Activated effector memory CD4-positive, alpha-beta T cell treated with anti-CD3 and anti-CD28 coated beads, Interleukin-2, amount 50 U/mL, for 16 hours (primary cell): ENCODE measurements at places on chromosomes 12 and 14.
A peak's percentile ranks its signal among the peaks of the same experiment; 100 is the strongest.

GRCh38 chr12:94951071-94951934 lies 52.2 kb downstream of the NDUFA12 start:
- DNase-seq, result no peak

- DNase-seq, result peak; percentile 83
Measured at GRCh38 chr12:11836282-11837151, 187.0 kb downstream of the ETV6 start.

DNA sequence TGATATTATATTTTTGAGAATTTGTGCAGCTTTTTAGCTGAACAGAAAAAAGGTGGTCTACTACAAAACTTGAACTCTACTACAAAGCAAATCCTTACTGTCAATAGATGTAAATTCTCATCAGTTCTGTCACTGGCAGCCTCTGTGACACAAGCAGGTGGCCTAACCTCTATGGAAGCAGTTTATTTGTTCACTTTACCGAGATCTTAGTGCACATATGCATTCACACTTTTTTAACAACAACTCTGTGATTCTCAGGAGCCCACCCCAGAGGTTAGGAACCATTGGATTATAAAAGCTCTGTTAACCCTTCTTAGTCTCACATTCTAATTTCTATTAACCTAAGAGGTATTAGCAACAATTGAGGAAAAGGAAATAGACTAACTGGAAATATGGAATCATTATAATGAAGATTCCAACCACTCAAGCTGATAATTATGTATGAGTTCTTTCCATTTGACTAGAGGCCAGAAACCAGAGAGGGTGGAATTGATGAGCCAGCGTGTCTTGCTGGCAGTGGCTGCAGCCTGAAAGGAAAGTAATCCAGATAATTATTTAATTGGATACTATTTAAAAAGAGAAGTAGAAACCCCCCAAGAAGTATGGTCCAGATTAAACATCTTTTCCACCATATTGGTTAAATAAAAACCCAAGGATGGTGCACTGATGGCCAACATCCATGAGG lies 451.1 kb downstream of the TMEM117 start:
- DNase-seq, result no peak

GRCh38 chr14:92437309-92437708 lies 76.3 kb upstream of the RIN3 start:
- DNase-seq, result no peak

DNA sequence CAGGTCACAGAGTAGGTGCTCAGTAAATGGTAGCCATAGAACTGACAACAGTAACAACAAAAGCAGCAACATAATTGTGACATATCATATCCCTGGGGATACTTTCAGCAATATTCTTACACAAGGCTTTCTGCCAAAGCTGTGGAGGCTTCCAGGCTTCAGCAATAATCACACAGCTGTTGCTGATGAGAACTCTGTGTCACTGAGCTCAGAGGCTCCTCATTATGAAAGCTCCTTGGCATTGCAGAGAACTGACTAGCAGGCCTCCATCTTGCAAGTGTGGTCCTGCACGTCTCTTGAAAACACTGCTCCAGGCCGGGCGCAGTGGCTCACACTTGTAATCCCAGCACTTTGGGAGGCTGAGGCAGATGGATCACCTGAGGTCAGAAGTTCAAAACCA lies 97.3 kb upstream of the BTG1 start:
- DNase-seq, result no peak

DNA sequence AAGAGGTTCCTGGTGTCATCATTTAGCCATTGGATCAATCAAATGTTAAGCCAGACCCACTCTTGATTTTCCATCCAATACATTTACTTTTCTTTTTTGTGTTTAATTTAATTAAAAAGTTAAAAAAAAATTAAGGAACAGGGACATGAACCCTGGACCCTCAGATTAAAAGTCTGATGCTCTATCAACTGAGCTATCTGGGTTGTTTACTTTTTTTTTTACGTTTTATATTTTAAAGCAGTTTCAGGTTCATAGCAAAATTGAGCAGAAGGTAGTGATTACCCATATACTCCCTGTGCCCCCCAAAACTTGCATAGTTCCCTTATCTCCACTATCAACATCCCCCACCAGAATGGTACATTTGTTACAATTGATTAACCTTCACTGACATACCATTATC lies 3.0 kb upstream of the ACOT4 start:
- DNase-seq, result no peak

- DNase-seq, result no peak
Measured at GRCh38 chr12:44148936-44149335, 313.1 kb downstream of the TMEM117 start.

DNA sequence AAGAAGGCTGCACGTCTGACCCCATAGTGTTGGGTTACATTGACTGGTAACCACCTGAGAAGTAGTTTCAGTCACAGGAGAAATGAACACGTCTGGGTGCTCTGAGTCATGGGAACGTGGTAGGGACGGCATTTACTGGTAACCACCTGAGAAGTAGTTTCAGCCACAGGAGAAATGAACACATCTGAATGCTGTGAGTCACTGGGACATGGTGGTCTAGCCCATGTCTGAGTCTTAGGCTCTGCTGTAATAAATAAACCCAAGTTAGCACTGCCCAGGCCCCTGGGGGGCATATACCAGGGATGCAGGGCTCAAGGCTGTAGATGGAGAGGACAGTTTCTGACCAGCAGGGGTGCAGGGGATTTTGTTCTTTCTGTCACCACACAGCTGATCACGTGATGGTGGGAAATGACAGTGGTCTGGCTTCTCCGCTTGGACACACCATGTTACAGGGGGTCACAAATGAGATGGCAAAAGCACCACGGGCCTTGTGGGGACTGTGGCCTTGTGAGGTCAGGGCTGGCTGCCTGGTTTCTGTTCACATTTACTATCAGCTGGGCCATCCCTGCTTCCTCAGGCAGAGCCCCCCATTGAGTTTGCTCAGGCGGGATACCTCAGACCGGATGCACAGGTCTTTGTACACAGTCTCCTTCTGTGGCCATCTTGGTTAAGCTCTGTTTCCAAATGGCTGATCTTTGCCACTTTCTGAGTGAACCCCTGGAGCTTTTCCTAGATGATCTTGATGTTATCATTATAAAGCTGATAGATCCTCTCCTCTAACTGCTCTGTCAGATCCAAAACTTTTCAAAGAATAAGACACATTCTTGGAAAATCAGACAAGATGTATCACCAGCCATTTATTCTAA lies 9.8 kb upstream of the C12orf42 start:
- DNase-seq, result peak; percentile 71

DNA sequence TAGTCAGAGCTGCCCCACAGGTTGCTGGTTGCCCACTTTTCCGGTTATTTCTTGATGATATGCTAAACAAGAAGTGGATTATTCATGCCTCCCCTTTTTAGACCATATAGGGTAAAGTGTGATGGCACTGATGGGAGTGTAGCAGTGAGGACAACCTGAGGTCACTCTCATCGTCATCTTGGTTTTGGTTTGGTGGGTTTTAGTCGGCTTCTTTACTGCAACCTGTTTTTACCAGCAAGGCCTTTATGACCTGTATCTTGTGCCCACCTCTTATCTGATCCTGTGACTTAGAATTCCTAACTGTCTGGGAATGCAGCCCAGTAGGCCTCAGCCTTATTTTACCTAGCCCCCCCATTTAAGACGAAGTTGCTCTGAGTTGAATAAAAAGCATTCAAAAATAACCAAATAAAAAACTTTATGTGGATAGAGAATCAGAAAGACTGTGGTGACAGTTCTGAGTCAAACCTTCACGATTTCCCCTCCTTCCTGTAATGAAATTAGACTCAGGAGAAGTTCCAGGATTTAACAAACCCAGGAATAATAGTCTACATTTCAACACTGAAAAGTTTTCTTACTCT lies 144.2 kb downstream of the PAWR start:
- DNase-seq, result no peak

DNA sequence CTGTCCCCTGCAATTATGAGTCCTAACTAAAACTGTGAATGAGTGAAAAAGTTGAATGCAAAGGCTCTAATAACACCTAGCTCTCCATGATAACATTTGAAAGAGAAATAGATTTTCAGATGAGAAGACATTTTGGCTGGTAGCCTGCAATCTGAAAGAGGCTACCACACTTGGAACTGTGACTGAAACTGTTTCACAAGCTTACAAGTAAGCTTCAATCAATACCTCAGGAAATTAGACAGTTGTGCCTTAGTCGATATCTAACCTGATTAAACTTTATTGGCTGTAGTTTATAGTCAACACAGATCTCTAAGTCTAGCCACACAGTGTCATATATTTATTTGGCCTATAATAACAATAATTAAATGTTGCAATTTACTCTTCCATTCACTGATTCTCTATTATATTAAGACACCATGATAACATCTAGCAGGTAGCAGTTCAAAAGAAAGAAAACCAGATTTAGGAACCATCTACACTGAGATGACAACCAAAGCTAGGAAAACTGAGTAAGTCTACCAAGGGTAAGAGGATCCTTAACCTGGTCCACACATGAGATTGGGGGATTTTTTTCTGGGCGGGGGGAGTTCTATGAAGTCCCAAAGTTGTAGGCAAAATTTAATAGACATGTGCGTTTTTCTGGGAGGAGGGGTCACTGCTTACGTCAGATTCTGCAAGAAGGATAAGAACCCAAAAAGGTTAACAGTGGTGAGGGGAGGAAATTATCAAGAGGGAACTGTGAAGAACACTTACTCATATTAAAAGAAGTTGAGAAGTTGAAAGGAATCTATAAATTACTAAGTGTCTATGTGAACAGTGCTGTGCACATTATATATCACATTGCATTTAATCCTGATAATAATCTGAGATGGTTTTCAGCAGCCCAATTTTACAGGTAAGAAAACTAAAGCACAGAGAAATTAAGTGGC lies 65.8 kb downstream of the NUMB start:
- DNase-seq, result no peak

GRCh38 chr14:53048631-53049030 lies 97.8 kb upstream of the FERMT2 start:
- no peak for DNase-seq

DNA sequence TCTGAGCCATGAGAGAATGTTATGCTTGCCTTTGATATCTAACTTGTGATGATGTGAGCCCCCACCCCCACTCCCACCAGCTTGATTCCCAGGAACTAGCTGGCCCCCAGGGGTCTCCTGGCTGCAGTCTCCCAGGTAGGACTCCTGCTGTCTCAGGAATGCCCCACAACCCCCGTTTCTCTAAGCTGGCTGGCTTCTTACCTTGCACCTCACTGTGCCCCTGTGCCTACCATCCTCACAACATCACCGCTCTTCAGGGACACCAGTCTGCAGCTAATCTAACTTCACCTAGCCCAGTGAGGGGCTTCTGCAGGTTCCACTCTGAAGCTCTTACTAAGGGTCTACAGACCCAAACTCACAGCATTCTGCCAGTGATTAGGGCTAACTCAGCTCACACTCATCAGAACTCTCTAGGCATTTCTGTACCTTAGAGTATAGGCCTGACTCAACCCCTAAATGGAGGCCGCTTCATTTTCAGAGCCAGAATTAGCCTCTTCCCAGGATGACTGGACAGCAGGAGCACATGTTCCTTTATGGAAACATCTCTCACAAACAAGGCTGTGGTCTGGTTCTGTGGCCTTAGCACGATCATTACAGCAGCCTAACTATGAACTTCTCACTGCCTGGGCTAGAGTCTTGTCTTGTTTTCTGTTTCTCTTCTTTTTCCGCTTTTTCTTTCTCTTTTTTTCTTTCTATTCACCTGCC lies 72.8 kb upstream of the IFNG-AS1 start:
- no peak for DNase-seq

DNA sequence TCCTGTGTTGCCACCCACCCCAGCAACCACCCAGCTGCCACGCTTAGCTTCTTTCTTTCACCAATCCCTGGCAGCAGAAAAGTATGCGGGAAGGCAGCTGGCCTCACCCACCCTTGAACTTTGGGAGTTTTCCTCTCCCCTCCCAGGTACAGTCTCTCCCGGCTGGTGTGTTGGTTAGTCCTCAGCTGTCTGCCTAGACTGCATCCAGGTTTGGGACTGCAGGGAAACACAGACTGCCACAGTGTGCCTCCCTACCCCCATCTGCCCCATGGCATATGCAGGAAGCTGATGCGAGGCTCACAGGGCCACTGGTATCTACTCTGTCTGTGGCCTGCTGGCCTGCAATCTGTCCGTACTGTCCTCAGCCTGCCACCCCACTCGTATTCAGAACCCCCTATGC lies 2.1 kb downstream of the CD9 start:
- DNase-seq, result no peak

DNA sequence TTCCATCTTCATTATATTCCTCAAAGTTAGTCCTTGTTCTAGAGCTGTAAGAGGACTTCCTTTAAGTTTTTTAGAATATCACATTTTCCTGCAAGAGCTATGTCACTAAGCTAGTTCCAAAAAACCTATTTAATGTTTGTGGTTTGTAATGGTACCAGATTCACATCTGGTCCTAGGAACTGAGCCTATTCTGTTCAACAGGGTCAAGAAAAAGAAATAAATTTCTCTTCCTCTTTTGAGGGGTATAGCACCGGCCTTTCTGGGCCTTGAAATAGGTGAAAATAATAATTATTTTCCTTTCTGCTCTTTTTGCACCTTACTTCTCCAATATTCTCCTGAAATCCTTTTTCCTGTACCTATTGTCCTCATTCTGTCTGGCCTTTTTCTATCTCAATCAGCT lies 3.6 kb upstream of the STXBP6 start:
- no peak for DNase-seq

DNA sequence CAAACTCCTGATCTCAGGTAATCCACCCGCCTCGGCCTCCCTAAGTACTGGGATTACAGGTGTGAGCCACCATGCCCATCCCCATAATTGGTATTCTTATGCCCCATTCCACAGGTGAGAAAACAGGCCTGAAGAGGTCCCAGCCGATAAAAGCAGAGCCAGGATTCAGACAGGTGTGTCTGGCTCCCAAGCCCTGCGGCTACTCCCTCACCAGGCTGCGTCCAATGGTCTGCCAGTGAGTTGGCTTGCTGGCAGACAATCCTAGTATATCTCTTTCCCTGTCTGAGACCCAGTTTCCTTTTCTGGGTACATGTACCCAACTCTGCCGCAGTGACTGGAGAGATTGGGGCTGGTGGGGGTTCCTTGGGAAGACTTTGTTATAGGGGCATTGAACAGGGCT lies 1.9 kb upstream of the TSPAN9 start:
- no peak for DNase-seq

GRCh38 chr14:72722201-72722785 lies 171.6 kb downstream of the DPF3 start:
- DNase-seq, result no peak

- peak; percentile 76 for DNase-seq
Measured at GRCh38 chr12:55728186-55728938, 447 bp downstream of the CD63 start.
